ENCODE measurements at places on chromosomes 6 and 20. TPM values are rescaled to one million over a fixed set of nuclear protein-coding genes. Genes with fewer than 3 reads are reported as not detected.
A peak's percentile ranks its signal among the peaks of the same experiment; 100 is the strongest.

Gene CRISP1
- not detected for total RNA-seq

Gene PRDM13
- not detected for total RNA-seq

Gene PNPLA1
- not detected for total RNA-seq

Gene ASIP
- total RNA-seq, result not detected

Gene LY6G5B
- 6.8 TPM for total RNA-seq

Gene KIAA0408
- total RNA-seq, result 31.2 TPM

Gene SNX14
- 174 TPM for total RNA-seq

Gene ZNF165
- 1.1 TPM for total RNA-seq

Gene OXT
- 4.2 TPM for total RNA-seq

Gene MACROD2
- 2.1 TPM for total RNA-seq

Gene CD24
- 235 TPM for total RNA-seq

Gene RFX6
- not detected for total RNA-seq

- no peak for DNase-seq
Measured at GRCh38 chr6:54899442-54899841, 52.9 kb downstream of the FAM83B start.

DNA sequence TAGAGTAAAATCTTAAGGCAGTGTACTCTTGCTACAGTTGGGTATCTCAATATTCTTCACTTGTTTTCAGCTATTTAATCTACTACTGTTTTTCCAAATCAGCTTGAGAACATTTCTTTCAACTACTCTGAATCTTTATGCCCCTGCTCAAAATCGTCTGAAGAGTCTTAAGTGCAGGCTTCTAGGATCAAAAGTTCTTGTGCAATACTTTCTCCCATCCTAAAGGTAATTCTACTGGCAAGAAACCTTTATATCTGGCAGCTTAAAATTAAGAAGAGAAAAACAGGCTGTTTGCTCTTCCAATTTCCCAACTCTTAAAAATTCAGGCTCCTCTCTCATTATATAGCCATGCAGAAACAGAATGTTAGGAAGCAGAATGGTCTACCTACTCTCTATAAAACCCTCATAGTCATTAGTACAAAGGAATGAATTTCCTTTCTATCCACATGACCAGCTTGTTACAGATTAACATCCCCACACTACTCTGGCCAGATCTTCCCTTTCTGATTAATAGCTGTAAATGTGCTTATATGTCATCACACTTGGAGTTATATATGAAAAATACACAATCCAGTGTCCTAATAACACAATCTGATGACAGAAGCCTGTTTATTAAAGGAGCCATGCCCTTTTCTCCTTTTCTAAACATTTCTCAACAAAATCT, 122.2 kb upstream of the FAM184A start:
- no peak for DNase-seq

DNA sequence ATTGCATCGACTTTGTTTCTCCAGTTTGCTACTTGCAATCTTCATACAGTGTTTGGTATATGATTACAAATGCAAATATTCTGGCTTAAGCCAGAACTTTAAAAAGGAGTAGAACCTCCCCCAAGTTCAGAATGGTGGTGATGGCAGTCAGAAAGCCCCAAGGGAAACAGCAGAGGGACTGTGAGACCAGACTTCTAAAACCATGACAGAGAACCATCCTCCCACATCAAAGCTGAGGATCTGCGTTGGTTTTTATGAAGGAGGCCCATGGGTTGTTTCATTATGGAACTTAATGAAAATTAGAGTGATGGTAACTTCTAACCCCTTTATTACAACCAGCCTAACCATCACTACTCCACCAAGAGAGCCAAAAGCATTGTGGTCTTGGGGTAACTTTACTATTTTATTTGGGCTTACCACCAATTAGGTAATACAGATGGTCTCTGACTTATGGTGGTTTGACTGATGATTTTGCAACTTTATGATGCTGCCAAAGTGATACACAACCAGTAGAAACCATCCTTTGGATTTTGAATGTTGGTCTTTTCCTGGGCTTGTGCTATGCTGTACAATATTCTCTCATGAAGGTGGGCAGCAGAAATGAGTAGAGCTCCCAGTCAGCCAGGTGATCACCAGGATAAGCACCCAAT, 10.9 kb upstream of the MRS2 start:
- DNase-seq, result no peak

GRCh38 chr6:36914227-36914794, 28.6 kb downstream of the C6orf89 start:
- DNase-seq, result no peak

- no peak for DNase-seq
Measured at GRCh38 chr20:57987659-57988058, 240.8 kb downstream of the ANKRD60 start.

DNA sequence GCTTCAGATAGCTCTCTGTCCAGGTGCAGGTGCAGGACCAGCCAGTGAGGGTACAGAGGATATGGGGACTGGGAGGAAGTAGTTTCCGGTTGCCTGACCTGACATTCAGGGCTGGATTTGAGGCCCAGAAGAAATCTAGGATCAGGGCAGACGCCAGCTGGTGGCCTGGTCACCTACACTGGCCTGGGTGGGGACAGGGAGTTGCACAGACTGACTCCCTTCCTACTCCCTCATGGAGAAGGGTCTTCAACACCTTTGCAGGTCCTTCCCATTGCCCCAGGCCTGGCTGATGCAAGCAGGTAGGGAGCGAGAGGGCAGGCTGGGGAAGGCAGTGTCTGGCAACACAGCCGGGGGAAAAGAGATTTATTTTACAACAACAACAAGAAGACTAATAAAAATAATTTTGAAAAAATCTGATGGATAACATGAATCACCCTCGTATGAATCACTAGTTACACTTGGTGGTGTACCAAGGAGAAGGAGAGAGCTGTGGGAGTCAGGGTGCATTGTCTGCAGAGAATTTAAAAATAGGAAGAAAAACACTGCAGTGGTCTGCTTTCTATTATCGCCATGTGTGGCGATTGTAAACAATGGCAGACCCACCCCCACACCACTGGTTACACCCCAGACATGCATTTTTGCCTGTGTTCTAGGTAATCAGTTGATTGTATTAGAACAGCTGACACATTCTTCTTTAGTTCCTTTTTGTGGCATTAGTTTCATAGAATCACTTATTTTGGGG, 62.3 kb upstream of the SNX9 start:
- peak; percentile 42 for DNase-seq

GRCh38 chr6:16564436-16564835, 196.8 kb downstream of the ATXN1 start:
- DNase-seq, result no peak

All from uterus (tissue), 4 donors.